ENCODE measurements at places on chromosomes 2 and 18.

GRCh38 chr18:59706499-59706898 is 9.3 kb upstream of the CCBE1 start:
- DNase-seq = no peak

DNA sequence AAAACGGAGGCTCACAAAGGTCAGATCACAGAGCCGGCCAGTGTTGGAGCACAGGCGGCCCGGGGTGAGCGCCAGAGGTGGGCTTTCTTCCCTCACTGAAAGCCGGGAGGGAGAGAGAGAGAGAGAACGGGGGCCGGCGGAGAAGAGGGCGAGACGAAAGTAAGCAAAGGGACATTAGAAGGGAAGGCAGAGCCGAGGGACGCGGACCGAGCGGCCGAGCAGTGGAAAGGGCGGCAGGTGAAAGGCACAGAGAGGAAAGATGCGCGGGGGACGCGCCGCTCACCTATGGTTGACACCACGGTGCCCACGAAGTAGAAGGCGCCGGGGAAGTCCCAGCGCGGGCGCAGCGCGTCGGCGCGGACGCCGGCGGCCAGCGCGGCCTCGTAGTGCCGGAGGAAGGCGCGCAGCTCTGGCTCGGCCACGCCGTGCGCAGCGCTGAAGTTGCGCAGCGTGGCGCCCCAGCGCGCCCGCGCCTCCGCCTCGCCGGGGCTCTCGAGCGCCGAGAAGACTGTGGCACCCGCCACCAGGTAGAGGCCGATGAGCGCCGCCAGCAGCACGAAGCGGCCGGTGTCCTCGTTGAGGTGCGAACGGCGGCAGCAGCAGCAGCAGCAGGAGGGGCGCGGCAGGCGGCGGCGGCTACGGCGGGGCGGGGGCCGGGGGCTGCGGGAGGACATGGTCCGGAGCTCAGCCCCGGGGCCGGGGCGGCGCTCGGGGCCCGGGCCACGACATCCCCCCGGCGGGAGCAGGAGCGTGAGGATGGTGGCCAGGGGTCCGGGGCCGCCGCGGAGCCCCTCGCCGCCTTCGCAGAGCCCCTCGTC is 166.9 kb downstream of the MSH2 start:
- no peak for DNase-seq

GRCh38 chr18:73621091-73621490 is 526.5 kb downstream of the FBXO15 start:
- no peak for DNase-seq

GRCh38 chr2:205836477-205837221 is 154.3 kb downstream of the NRP2 start:
- no peak for DNase-seq

- DNase-seq = no peak
These were observed 3.9 kb downstream of the MAPRE3 start for GRCh38 chr2:26974352-26974751.

- no peak for DNase-seq
These were observed 78.3 kb upstream of the FZD5 start for GRCh38 chr2:207847807-207848544.

GRCh38 chr2:62669180-62669579 is 36.3 kb upstream of the EHBP1 start:
- DNase-seq = no peak

GRCh38 chr2:29343830-29344229 is 228.6 kb downstream of the CLIP4 start:
- DNase-seq = no peak

DNA sequence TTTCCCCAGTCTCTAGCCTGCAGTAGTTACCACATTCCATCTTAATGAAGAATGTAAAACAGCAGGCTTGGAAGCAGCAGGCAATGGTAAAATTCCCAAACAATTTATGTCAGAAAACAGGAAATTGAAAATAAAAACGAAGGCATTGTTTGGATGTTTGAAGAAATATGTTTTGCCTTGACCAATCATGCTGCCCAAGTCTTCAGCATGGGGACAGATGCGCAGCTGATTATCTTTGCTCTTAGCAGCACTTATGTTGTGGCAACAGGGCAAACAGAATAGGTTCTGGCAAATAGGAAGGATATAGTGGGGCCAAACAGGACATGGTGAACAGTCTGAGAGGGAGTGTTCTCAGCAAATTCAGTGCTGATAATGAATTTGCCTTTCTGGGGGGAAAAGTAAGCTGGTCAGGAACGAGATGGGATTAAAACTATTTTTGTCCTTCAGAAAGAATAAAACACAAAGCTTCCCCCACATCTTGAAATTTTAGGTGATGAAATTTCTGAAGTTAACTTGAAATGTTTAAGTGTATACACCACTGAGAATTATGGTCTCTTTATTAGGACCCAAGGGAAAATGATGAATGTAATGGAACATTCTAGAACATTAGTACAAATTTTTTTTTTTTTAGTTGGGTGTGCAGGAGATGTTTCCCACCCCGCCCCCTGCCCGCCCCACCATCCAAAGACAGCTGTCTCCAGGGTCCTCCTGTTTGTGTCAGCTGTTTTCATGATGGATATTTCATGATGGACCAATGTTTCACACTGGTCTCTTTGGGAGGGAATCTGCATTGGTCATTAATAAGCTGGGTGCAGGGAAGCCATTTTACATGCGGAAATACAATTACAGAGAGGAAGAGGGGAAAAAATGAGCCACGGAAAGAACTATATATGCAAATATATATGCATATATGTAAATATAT is 239.5 kb upstream of the REV1 start:
- DNase-seq = no peak

DNA sequence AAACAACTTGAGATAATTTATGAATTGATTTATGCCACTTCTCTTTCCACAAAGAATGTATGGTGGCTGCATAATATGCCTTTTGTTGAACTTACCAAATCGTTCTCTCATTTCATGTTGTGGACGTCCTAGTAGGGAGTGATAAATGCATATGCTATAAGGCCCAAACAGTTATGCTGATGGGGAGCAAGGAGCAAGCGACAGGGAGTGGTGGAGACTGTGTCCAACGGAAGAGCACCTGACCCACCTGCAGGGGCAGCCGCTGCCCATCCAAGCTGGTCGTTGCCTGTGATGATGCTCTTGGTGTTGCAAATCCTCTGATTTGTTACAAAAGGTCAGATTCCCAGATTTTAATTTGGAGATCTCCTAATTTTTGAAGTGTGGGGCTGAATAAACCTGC is 31.0 kb upstream of the MGAT4A start:
- no peak for DNase-seq

DNA sequence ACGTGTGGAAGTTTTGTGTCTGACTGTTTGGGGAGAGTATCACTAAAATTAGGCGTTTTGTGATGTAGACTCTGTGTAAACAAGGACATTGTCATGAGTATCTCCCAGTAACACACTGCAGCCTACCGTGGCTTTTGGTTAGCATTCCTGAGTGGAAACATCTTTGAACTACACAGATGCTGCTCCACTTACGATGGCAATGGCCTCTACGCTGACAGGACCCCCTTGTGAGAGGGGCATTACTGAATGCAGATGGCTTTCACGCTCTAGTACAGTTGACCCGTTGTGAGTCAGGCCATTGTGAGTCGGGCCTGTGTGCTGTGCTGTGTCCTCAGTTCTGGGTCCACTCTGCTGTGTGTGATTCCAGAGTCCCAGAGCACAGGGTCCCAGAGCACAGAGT is 34.4 kb upstream of the ADNP2 start:
- DNase-seq = no peak

DNA sequence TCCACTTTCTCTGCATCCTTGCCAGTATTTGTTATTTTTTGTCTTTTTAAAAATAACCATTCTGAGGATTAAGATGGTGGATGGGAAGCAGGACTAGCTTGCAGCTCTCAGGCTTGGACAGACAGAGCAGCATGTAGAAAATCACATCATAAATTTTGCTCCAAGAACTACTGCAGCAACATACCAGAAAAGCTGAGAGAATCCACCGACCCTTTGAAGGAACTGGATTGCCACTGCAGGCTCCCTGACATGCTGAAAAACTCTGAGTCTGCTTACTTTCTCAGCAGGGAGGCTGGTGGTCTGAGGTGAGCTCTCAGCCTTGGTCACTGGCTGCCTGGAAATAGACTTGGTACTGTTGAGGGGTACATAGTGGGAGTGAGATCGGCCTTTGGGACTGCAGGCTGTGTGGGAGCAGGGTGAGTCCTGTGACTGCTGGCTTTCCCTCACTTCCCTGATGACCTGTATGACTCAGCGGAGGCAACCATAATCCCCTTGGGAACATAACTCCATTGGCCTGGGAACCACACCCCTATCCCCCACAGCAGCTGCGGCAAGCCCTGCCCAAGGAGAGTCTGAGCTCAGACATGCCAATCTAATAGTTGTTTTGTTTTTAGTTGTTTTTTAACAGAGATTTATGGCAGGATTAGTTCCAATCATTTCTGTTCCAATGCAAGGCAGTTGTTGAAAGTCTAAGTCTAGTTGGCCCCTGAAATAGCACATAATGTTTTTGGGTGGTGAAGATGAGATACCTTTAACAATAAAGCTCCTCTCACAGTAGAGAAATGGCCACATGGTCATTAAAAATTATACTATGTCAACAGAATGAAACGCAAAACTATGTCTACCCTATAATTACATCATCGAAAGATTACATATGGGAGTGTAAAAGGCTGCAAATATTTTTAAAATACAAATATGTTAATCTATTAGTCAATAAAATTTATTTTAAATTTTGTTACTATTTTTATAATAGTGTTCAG is 414.2 kb upstream of the CHAC2 start:
- DNase-seq = no peak

DNA sequence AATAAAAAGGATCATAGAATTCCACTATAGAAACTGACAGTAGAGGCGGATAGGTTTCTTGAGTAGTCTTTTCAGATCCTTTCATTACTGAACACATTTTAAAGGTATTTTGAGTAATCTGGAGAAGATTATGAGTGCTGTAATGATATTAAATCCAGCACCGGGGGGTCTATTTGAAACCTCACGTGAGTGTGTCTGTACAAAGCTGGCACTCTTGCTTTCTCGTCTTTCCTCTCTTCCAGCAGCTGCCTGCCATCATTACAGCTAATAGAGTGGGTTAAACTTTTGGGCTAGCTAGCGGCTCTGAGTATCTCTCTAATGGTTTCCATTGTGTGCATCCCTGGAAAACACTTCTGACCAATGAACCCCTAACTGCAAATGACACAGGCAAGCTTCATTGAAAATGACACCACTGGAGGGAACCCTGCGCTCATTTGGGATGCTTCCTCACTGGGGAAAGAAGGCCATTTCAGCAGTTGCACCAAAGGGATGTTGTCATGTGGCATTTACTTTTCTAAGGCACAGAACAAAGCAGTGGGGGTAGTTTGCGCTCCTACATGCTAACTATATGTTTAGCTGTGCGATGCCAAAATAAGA is 101.0 kb downstream of the HRH4 start:
- no peak for DNase-seq

DNA sequence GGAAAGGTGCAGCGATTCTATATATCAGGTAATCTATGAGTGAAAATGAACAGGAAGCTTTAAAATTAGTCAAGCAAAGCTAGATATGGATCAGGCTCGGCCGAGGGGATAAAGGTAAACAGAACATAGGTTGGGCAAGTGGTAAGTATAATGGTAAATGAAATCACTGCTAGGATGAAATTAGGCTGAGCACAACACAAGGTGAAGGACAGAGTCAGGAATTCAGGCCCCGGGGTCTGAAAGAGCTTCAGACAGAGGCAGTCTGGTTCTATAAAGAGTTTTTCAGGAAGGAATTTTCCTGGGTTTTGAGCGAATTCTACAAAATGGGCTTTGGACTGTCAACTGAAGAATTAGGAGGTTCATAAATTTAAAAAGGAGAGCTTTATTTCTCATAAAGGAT is 513.2 kb upstream of the CDH2 start:
- DNase-seq = no peak

GRCh38 chr2:237790353-237790752 is 8.2 kb upstream of the RBM44 start:
- DNase-seq = no peak

- no peak for DNase-seq
These were observed 5.4 kb downstream of the SPR start for GRCh38 chr2:72892506-72893173.

DNA sequence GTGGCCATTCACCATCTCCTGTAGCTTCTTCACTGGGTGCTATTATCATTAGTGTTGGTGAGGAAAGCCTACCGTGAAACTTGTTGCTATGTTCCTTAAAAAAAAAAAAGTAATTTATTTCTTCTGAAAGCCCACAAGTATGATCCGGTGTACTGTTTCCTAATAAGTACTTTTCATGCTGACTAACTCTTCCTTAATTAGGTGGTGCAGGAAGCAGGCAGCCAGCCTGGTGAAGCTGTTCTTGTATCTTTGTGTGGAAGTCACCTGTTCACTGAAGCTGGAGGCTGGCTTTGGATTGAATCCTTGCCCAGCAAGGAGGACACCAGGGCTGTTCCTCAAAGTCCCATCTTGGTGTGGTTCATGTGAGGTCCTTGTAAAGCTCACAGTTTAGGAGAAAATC is 321.7 kb upstream of the THSD7B start:
- DNase-seq = no peak

GRCh38 chr2:118118479-118118878 is 30.2 kb downstream of the INSIG2 start:
- DNase-seq = no peak

DNA sequence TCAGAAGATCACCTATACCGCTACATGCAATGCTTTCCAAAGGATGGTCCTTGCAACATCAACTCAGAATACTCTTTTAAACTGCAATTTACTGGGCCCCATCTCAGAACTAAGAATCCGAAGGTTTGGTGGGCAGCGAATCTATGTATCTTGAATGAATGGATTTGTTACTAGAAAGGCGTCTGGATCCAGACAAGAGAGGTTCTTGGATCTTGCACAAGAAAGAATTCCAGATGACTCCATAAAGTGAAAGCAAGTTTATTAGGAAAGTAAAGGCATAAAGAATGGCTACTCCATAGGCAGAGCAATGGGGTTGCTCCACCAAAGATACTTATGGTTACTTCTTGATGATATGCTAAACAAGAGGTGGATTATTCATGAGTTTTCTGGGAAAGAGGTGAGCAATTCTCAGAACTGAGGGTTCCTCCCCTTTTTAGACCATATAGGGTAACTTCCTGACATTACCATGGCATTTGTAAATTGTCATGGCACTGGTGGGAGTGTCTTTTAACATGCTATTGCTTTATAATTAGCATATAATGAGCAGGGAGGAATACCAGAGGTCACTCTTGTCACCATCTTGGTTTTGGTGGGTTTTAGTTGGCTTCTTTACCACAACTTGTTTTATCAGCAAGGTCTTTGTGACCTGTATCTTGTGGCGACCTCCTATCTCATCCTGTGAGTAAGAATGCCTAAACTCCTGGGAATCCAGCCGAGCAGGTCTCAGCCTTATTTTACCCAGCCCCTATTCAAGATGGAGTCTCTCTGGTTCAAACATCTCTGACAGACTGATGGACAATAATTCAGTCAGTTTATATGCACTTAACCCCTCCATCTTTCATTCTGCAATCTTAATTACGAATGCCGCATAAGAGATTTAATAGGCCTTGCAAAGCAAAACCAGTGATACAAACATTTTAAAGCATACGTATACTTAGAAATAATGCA is 7.5 kb upstream of the RMDN2 start:
- no peak for DNase-seq

Data from stimulated activated CD8-positive, alpha-beta memory T cell treated with anti-CD3 and anti-CD28 coated beads, Interleukin-15, amount 100 ng/mL, for 24 hours (primary cell).